Fibroblast of lung (primary cell): ENCODE measurements at places on chromosomes 11 and 22. TPM values are rescaled to one million over a fixed set of nuclear protein-coding genes. Genes with fewer than 3 reads are reported as not detected.

- H3K36me3 ChIP-seq, result no peaks in the 10 kb centered on the region
- no peak overlapping the region for H3K4me3 ChIP-seq
- H3K27ac ChIP-seq, result no peak overlapping the region
- H3K4me1 ChIP-seq, result no peaks in the 10 kb centered on the region
- H3K27me3 ChIP-seq, result peaks cover 35% of the 10 kb centered on the region
These were observed 27.9 kb downstream of the GRAP2 start for GRCh38 chr22:39928536-39929520.

GRCh38 chr11:35826006-35826405, 117.9 kb upstream of the LDLRAD3 start:
- no peaks in the 10 kb centered on the region for H3K36me3 ChIP-seq
- H3K4me3 ChIP-seq, result no peak overlapping the region
- H3K27me3 ChIP-seq, result peaks cover 3% of the 10 kb centered on the region
- DNase-seq, result no peak

DNA sequence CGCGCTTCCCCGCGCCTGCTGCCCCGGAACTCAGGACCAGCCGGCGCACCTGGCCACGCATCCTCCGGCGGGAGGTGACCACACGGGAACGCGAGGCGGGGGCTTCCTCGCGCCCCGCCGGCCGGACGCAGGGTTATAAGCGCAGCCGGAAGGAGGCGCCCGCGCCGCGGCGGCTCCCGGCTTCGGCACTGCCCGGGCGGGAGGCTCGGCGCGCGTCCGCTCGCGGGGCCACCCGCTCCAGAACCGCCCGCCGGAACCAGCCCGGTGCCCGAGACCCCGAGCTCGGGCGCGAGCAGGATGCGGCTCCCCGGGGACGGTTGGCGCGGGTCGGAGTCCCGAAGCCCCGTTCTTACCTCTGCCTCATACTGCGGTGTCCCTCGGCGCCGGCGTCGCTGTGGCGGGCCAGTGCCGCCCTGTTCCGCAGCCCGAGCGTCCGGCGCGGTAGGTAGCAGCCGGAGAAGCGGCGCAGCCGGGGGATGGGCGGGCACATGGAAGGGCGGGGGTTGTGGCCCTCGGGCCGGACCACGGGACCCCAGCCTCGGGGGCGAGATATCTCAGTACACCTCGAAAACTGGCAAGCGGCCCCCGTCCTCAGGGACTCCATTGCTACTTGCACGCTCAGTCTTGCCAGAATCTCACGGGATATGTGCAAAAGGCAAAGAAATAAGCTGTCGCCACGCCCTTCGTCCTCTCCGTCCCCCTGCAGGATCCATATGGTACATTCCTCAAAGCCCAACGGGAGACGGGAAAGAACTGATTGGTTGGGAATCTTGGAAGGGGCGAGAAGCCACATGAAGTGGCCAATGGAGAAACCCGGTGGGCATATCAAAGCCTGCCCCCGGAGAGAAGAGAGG, 23.1 kb downstream of the MICAL3 start:
- peak overlapping the region; percentile 90 for H3K27ac ChIP-seq
- no peaks in the 10 kb centered on the region for H3K27me3 ChIP-seq
- H3K4me3 ChIP-seq, result peak overlapping the region; percentile 56

DNA sequence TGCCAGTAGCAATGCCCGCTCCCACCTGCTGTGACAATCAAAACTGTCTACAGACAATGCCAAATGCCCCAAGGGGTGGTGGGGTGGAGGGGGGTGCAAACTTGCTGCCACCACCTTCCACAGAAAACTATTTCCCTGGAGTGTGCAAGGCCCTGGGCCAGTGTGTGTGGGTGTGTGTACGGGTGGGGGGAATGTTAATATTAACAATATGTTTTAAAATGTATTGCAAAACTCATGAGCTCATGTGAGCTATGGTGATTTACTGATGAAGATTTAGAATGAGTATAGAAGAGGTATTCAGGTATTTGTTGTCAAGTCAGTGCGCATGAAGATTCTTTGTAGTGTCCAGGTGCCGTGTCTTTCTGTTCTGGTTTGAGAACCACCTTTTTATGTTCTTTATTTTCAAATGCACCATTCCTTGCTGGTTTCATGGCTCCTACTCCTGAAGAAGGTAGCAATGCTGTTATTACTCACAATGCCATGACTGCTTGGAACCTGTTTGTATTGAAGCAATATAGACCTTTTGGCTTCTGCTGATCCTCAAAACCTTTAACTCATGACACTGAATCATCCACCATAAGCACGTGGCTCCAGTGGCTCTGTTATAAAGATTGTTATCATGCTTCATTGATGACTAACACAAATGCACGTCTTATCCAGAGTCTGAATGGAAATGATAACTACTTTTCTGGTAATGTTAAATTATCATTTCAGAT, 29.9 kb upstream of the AQP11 start:
- peak overlapping the region; percentile 64 for H3K27ac ChIP-seq
- H3K36me3 ChIP-seq, result no peaks in the 10 kb centered on the region
- no peaks in the 10 kb centered on the region for H3K27me3 ChIP-seq
- peak; percentile 78 for DNase-seq
- peaks cover 10% of the 10 kb centered on the region for H3K4me1 ChIP-seq
- H3K4me3 ChIP-seq, result no peak overlapping the region

- no peaks in the 10 kb centered on the region for H3K27me3 ChIP-seq
- DNase-seq, result peak; percentile 39
- peaks cover 2% of the 10 kb centered on the region for H3K4me1 ChIP-seq
- no peak overlapping the region for H3K4me3 ChIP-seq
- H3K36me3 ChIP-seq, result no peaks in the 10 kb centered on the region
- H3K27ac ChIP-seq, result no peak overlapping the region
These were observed 7.6 kb downstream of the NECTIN1 start for GRCh38 chr11:119721129-119722120.

- peaks cover 19% of the 10 kb centered on the region for H3K27me3 ChIP-seq
- no peaks in the 10 kb centered on the region for H3K36me3 ChIP-seq
- H3K27ac ChIP-seq, result no peak overlapping the region
- H3K4me3 ChIP-seq, result no peak overlapping the region
- no peak for DNase-seq
- H3K4me1 ChIP-seq, result peaks cover 2% of the 10 kb centered on the region
These were observed 8.1 kb upstream of the DGKZ start for GRCh38 chr11:46338988-46339666.

The RGL4 gene
- total RNA-seq, result not detected in 2 replicates

GRCh38 chr11:35785287-35786167, 123.0 kb downstream of the TRIM44 start:
- peaks cover 7% of the 10 kb centered on the region for H3K4me1 ChIP-seq
- H3K27ac ChIP-seq, result no peak overlapping the region
- no peaks in the 10 kb centered on the region for H3K27me3 ChIP-seq
- H3K36me3 ChIP-seq, result no peaks in the 10 kb centered on the region
- H3K4me3 ChIP-seq, result no peak overlapping the region

The CYB5R2 gene
- 16.2 and 17.2 TPM in 2 replicates for total RNA-seq

DNA sequence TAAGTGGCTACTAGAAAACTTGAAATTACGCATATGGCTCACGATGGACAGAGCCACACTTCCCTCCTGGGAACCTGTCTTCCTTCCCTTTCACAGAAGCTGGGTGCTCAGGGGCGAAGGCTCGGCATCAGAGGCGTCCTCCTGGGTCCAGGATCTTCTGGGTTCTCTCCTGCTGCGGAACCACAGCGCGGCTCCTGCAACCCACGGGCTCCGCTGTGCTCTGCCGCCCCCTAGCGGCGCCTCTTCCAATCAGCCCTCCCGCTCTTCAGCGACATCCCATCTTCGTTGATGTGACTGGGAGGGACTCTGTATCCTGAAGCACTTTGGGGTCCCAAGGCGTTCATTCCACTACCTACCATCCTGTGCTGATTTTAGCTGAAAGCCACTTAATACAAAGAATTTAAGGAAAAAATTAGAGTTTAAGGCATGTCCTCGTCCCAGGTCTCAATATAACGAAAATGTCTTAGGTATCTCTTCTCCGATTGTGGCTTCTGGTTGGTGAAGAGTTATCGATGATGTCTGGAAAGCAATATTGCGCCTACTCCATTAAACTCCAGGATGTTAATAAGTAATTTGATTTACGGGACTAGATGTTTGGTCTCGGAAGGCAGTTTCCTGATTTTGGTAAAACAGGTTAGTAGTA, 14.8 kb upstream of the RPS3 start:
- H3K4me1 ChIP-seq, result peaks cover 2% of the 10 kb centered on the region
- H3K4me3 ChIP-seq, result no peak overlapping the region
- H3K27me3 ChIP-seq, result no peaks in the 10 kb centered on the region
- peak; percentile 66 for DNase-seq
- no peak overlapping the region for H3K27ac ChIP-seq

DNA sequence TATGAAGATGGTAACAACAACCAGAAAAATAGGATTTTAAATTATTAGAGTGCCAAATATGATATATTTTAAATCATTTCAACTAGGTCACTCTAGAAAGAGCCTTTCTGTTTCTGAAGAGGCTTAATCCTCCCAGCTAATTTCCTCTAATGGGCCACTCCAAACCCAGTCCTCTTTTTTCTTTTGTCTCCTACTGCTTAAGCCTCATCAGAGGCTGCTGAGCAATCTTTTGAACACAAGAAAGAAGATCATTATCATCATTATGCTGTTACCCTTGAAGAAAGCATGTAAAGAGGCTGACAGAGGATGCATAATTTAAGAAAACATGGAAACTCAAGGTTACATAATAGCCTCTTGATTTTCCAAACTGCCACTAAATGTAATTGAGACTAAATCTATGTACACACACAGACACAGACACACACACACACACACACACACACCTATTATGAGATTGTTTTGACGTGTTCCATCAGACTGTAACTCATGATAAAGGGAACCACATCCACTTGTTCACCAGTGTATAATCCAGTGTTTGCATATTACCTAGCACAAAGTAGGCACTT, 519.6 kb downstream of the METTL15 start:
- H3K27ac ChIP-seq, result no peak overlapping the region
- no peaks in the 10 kb centered on the region for H3K36me3 ChIP-seq
- no peak overlapping the region for H3K4me3 ChIP-seq
- no peak for DNase-seq
- no peaks in the 10 kb centered on the region for H3K27me3 ChIP-seq

DNA sequence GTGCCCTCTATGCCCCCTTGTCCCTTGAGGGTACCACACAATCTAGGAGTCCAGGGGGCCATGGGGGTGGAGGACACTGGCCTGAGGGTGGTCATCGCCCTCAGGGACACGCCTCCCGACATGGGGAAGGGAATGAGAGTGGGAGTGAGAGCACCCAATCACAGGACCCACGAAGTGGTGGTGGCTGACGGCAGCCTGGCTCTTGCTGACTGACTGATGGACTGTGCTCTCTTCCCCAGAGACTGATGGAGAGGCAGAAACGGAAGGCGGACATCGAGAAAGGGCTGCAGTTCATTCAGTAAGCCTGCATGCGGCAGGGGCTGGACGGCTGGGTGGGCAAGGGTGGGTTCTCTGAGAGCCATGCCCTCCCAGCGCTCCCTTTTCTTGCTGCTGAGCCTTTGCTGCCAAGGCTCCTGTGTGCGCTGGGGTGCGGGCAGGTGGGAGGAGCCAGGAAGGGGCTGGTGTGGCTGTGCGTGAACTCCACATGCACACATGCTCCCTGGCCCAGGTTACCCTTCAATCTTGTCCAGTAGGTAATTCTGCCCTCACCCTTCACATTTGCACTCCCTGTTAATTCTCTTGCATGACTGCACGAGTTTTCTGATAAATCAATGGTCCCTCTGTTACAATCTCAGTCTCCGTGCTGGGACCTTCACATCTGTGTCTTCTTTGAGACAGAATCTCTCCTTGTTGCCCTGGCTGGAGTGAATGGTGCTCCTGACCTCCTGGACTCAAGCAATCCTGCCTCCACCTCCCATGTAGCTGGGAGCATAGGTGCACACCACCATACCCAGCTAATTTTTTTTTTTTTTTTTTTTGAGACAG, 19.3 kb downstream of the ZC3H7B start:
- H3K4me3 ChIP-seq, result no peak overlapping the region
- peaks cover 12% of the 10 kb centered on the region for H3K36me3 ChIP-seq
- DNase-seq, result no peak
- no peaks in the 10 kb centered on the region for H3K27me3 ChIP-seq
